Testis (tissue), 5 donors: ENCODE measurements at places on chromosomes 3 and 15.
A peak's percentile ranks its signal among the peaks of the same experiment; 100 is the strongest.

GRCh38 chr3:81485444-81485865 is 276.0 kb downstream of the GBE1 start:
- DNase-seq: no peak

- no peak for DNase-seq
Measured at GRCh38 chr15:29476503-29477080, 207.0 kb upstream of the NSMCE3 start.

- DNase-seq: peak; percentile 75
Measured at GRCh38 chr3:179323197-179324110, 623 bp downstream of the ZNF639 start.

DNA sequence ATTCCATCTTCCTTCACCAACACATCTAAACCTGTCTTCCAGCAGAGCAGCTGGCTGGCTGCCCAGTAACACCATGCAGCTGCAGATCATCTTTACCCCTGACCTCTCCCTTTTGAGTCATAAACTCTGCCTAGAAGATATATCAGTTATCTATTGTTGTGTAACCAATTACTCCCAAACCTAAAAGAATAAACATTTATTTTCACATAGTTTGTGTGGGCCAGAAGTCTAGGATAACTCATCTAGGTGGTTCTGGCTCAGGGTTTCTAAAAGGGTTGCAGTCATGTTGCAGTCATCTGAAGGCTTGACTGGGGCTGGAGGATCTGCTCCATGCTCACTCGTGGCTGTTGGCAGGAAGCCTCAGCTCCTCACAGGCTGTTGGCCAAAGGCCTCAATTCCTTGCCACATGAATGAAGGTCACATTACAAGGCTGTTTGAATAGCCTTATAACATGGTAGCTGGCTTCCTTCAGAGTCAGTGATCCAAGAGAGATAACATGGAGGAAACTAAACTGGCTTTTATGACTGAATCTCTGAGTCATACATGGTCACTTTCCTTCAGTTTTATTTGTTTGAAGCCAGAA is 92.8 kb downstream of the GOLIM4 start:
- DNase-seq: no peak

GRCh38 chr3:153163393-153163724 is 1.3 kb downstream of the RAP2B start:
- peak; percentile 33 for DNase-seq

GRCh38 chr3:185796431-185797107 is 28.3 kb downstream of the IGF2BP2 start:
- DNase-seq: no peak

DNA sequence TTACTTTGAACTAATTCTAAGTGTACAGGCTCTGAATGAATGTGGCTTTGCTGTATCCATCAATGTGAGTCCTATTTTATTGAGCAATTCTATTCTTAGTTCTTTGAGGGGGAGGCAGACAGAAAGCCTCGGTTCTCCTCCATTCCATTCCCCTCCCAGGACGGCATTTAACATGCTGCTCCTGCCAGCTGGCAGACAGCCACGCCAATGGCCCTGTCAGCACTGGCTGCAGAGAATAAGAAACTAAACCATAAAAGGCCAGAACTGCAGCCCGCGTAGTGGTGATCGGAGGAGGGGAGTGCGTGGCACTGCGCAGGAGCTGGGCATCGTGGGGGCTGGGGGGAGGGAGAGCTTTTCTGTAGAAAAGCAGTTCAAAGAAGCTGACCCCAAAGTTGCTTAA is 76.0 kb upstream of the HACD2 start:
- peak; percentile 98 for DNase-seq

DNA sequence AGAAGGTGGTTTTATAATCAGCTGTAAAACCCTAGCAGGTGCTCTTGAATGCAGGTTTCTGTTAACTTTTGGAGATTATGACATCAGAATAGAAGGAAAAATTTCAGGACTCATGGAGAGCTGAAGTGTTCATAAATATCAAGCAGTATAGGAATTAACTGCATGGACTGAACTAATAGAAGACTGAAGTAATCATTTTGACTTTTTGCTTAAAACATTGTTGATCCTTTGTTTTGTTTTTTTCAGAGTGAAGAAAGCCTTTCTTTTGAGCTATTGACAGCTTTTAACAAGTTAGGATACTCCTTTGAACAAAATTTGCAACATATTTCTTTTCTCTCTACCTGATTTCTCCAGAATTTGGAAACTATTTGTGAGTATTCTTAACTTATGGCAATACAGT is 70.6 kb upstream of the DAZL start:
- DNase-seq: no peak

GRCh38 chr3:56894881-56895431 is 93.2 kb upstream of the ARHGEF3 start:
- DNase-seq: no peak

- DNase-seq: no peak
Measured at GRCh38 chr3:42984701-42985100, 5.6 kb downstream of the GASK1A start.

DNA sequence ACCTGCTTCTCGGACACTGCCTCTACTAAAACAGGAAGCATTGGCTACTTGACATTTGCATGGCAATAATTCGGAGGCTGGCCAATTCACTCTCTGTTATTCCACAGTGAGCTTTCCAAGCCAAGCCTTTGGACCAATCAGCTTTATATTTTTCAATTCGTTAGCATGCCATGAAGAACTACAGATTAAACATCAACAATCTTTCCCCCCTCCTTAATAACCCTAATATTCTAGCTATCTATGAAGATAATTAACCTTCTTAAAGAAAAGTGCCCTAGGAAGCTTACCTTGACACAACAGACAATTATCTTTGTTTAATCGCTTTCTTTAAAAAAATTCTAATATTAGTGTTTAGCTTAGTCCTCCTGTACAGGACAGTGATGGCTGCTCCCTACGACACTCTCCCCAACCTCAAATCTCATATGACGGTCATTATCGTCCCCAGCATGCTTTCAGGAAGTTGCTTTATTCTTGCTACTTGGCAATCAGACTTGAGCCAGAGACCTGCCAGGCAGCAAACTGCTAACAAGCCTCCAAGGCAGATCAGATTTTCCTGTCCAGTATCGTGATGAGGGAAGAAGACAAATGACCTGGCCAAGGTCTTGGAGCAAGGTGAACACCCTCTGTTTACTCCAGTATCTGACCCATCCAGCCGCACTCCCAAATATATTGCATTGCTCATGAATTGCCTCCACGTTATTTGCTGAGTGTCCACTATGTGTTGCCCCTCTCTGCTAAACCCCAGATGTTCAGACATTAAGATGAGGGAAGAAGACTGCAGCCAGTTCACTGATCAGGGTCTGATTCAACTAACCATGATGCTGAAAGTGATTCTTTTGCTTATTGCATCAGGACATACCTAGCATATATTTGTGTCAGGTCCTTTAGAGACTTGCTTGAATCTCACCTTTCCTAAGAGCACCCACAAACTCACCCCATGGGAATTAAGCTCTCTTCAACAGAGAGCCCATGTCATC is 68.1 kb upstream of the LPP start:
- no peak for DNase-seq

DNA sequence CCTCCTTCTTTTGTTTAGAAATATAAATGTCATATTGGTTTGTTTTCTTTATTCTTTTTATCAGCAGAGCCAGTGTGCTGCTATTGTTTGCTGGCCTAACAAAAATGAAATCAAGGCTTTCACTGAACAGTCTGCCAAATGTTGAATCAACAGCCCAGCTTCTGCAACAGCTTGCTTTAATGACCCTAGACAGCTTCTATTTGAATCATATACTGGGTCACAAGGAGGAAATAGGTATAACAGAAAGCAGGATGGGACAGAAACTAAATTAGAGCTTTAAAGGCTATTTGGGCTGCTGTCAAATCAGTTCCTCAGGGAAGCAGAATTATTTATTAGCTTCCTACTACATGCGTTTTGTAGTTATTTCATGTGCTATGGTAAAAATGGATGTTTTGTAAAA is 12.1 kb upstream of the DNAJC13 start:
- DNase-seq: no peak

DNA sequence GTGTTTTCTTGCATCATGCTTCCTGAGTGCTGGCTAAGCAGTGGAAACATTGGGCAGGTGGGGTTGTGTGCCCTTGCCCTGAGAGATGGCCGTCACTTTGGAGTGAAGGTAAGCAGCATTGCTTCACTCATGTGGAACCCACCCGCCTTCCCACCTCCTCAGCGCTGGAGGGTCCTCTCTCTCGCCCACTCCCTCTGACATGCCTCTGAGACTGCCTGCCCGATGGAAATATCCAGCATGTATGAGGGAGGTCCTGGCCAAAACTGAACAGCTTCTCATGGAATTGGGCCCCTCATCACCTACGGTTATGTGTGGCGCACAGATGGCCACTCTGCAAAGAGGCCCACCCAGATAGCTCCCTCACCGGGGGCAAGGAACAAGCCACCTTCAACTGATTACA is 48.6 kb downstream of the SMAD3 start:
- no peak for DNase-seq
